HS-27A (cell line): ENCODE measurements at places on chromosomes 5 and 9.

GRCh38 chr9:1757186-1757585 is 258.0 kb upstream of the SMARCA2 start:
- no peak for DNase-seq

- no peak for DNase-seq
Measured at GRCh38 chr5:181223058-181223728, at the start of gene TRIM41. Gene TRIM41 (plus strand): TSS chr5:181223281. CDS start chr5:181224000, 719 bp downstream.

DNA sequence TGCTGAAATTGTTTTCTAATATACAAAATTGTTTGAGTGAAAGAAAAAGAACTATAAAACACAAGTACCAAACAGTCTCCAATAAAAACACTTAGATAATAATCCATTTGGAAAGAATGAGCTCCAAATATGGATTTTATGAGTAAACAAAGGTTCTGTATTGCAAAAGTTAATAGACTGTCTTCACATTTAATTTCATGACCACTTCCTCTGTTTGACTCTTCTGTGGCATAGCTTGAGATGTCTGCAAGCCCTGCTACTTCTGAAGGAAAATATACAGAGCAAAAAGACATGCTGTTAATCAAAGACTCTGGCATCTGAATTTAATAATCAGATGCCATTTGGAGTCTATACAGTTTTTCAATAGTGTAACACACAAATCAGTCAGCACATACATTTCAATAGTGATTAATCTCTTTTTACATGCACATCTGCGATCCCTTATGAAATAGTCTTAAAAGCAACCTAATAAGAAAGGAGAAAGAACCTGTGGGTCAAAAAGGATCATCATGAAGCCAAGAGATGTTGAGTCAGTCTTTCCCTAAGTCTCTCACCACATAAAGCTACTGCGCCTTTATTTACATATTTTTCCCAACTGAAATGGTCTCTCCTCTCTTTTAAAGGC is 165.4 kb upstream of the LHFPL2 start:
- DNase-seq = no peak

DNA sequence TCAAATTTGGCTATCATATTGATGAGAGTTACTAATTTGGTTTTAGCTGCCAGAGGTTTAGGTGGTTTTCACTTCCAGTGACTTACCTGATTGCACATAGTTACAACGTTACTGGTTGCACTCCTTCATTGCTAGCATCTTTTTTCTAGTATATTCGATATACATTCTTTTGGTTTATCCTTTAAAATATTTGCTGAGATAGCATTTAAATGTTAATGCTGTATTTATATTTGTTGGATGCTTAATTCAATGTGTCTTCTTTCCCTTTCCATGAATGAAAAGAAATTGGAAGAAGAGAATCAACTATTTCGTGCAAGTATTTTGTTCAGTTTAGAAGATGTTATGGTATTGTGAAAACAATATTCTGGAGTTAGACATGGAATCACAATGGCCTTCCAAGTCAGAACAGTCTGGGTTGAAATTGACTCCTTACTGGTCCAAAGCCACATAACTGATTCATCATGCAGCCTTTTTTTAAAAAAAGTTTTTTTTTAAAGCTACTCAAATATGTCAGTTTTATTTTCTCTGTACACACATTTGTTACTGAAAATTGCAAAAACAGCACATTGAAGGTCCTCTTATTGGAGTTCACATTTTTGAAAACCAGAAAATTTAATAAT is 2.2 kb downstream of the SPIN1 start:
- no peak for DNase-seq

- DNase-seq = no peak
Measured at GRCh38 chr9:135583688-135584011, 22.1 kb downstream of the PAEP start.

GRCh38 chr9:92035146-92035545 is 80.1 kb downstream of the SPTLC1 start:
- DNase-seq = no peak

- DNase-seq = no peak
Measured at GRCh38 chr5:174998131-174998730, 273.8 kb downstream of the MSX2 start.

- no peak for DNase-seq
Measured at GRCh38 chr5:80504833-80505232, 16.9 kb downstream of the FAM151B start.

GRCh38 chr9:35771943-35772342 is 17.9 kb upstream of the MSMP start:
- no peak for DNase-seq

GRCh38 chr5:73912821-73913271 is 286.9 kb downstream of the ARHGEF28 start:
- no peak for DNase-seq

DNA sequence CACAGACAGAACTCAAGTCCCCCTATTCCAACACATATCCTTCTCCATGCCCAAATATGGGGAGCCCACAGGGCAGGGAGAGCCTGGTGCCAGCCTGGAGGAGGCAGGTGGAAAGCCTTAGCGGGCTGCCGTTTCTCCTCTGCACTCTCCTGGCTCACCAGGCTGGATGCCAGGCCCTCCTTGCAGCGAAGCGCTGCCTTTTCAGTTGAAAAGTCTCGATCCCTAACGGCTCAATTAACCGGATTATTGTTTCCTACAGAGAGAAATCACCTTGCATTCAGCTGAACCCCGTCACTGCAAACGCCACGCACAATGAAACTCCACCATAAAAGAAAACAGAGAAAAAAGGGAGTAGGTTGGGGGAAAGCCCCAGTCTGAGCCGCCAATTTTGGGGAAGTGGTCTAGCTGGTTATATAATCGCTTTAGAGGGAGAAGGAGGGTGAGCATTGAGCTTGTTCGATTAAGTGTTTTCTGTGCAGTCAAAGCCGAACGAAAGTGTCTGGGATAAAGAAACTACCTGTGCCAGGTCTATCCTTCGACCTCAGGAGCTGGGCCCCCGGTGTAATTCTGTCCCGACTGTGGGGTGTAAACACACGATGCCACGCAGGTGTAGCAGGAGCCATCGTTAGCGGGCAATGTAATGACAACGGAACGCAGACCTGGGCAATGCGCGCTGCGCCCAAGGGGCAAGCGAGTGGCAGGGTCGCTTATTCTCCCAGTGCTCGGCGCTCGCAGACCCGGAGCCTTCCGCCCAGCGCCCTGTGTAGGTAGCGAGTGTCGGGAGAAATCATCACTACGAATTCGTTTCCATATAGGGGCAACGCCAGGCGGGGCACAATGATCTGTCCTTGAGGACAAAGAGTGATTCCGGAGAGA is 3.8 kb downstream of the BARHL1 start:
- DNase-seq = no peak

- no peak for DNase-seq
Measured at GRCh38 chr9:10252174-10252573, 360.6 kb downstream of the PTPRD start.

DNA sequence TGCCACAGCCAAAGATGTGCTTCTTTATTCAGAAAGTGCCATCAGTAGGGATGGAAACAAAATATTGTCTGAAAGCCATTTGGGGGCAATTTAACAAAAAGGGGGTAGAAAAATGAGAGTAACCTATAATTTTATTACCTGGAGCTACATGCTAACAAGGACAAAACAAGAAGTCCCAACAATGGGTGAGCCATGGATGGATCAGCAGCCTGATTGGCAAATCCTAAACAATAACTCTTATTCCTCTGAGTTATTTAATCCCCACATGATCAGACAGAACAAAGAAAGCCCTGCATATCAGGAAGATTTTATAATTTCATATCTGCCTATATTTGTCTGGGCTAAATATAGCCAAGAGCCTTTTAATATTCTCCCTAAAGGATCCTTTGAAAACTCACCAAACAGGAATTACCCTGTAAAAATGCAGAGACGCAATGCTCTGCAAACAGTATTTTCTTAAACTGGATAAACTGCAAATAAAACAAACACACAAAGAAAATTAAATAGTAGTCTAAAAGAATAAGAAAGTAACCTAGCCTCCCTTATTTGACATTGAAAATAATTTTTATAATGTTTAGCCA is 483.4 kb downstream of the ZNF608 start:
- DNase-seq = no peak

- no peak for DNase-seq
Measured at GRCh38 chr5:153880106-153880505, 158.6 kb downstream of the FAM114A2 start.

GRCh38 chr5:16558984-16559629 is 57.7 kb downstream of the RETREG1 start:
- no peak for DNase-seq

DNA sequence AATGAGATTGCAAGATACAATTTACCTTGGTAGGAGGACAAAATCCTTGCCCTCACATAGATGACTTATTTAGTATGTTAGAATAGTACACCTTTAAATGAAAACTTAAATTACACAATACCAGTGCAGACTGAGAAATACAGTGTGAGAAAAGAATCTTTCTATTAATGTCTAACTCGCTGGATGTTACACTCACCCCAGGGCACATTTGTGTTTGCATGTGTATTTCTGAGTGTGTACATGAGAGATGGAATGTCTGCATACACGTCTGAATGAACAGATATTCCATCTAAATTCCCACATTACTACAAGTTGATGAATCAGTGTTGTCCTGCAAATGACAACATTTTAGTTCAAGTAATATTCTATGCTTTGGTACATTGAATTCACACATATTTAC is 99.8 kb downstream of the KLHL3 start:
- DNase-seq = no peak

DNA sequence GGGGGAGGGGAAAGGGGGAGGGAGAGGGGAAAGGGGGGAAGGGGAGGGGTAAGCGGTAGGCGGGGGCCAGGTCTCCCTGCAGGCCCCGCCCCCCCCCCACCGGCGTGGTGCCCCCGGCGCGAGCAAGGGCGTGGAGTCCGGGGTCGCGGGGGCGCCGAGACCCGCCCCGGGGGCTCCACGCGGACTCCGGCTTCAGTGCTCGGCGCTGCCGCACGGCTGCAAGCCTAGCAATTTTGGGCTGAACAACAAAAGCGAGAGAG is 10.8 kb downstream of the C9orf50 start:
- no peak for DNase-seq

DNA sequence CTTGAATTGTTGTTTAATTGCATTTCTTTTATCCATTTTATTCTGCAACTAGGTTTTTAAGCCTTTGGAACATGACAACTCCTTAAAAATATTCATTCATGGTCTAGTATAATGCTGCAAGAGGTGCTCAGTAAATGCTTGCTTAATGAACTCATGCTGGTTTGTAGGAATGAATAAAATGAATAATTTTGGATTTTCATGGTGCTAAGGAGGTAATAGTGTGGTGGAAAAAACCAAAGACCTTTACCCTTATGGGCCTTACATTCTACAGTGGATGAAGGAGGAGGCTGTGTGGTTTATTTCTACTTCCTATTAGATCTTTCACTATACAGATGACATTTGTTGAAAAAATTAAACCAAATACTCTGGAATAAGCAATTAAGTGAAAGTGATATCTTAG is 43.4 kb downstream of the LRRTM2 start:
- DNase-seq = no peak

GRCh38 chr5:170159101-170159698 is 53.5 kb downstream of the FOXI1 start:
- peak; percentile 27 for DNase-seq

GRCh38 chr5:143086908-143087637 is 316.4 kb downstream of the NR3C1 start:
- DNase-seq = peak; percentile 14

DNA sequence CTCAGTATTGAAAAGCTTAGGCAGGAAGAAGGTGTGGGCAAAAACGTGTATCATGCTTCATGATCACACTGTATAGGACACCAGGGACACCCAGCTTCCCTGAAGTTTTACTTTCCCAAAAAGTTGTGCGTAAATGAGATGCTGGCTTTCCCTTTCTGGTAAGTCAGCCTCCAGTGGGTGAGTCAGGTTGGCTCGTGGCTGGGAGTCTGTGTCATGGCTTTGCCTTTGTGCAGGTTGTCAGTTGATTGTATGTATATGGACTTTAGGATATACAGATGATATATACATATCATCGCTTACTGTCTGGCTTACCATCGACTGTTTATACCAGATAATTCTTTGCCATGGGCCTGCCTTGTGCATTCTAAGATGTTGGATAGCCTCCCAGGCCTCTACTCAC is 34.2 kb downstream of the ADRB2 start:
- no peak for DNase-seq

DNA sequence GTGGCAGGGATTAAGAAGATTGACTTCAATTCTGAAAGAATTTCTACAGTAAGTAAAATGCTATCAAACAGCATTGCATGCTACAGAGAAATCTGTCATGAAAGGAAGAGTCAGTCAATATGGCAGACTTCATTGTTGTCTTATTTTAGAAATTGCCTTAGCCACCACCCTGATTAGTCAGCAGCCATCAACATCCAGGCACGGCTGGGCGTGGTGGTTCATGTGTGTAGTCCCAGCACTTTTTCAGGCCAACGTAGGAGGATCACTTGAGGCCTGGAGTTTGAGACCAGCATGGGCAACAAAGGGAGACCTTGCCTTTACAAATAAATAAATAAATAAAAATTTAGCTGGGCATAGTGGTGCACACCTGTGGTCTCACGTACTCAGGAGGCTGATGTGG is 46.6 kb downstream of the RMI1 start:
- no peak for DNase-seq

DNA sequence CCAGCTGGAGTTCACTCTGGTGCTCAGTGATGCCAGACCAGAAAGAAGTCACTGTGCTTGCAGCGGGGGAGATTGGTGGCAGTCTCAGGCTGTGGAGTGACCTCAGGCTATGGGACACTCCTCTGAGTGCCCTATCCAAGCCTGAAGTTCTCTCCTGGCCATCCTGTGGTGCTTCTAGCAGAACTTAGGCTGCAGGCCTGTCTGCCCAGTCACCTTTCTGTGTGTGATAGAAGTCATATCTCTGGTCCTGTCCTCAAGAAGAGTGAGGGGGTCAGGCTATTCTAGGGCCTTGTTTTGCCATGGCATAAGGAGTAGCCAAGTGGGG is 9.3 kb downstream of the PDLIM4 start:
- no peak for DNase-seq

GRCh38 chr9:33719581-33720374 is 75.6 kb upstream of the PRSS3 start:
- DNase-seq = no peak

GRCh38 chr9:27528886-27529315 is 713 bp downstream of the MOB3B start:
- DNase-seq = no peak

GRCh38 chr5:134174841-134175839 is 1.6 kb downstream of the SKP1 start:
- no peak for DNase-seq

DNA sequence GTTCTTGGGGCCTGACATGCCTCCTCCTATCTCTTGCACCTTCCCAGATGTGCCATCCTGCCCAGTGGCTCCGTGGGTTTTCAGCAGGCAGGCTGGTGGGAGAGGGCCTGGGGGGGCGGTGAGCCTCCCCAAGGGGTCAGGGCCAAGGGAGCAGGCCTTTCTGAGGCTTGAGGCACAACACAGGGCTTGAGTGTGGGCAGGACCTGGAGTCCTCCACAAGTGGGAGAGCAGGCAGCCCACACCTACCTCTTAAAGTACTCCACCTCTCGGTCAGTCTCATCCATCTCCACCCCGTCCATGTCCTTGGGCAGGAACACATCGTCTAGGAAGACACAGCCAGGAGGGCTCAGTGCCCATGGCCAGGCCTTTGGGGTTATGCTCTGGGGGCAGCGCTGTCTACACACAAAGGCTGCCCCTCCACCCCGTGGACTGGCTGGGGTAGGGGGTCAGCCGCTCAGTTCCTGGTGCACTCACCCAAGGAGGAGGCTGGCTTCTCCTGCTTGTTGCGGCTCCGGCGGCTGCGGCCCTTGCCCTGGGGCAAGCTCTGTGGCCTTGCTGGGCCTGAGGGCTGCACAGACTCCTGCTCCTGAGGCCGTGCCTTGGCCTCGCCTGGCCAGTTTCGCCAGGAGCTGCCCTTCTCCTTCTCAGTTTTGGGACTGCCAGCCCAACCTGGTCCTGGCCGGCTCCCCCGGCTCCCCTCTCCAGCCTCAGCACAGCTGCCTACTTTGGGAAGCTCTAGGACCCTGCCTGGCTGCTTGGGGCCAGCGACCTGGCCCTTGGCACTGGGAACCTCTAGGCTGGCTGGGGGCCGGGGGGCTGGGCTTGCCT is 7.2 kb upstream of the DDX41 start:
- no peak for DNase-seq
